ENCODE measurements at places on chromosomes 4 and X. TPM values are rescaled to one million over a fixed set of nuclear protein-coding genes. Genes with fewer than 3 reads are reported as not detected.

Gene ZBTB33
- total RNA-seq: 15.2 TPM

Gene GC
- 0.65 TPM for total RNA-seq

GRCh38 chr4:107319386-107319785 lies 283.3 kb upstream of the DKK2 start:
- DNase-seq: no peak

- DNase-seq: no peak
These were observed 86.7 kb upstream of the TRIM2 start for GRCh38 chr4:153117554-153117953.

DNA sequence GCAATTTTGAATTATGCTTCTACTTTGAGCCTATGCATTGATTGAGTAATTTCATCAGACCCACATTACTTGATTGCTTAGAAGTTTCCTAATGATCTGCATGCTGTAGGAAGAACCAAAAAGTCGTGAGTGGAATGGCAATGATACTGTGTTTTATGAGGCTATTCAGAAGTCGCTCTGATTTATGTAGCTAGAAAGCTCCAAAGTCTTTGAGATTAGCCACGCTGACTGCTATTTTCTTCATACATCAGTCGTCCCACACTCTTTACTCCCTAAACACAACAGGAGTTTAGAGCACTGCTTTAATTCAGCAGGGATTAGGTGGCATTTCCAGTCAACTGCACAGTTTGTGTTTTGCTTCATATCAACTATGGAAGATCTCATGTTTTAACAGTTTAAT lies 4.1 kb downstream of the GRID2 start:
- no peak for DNase-seq

Gene FLNA
- total RNA-seq: 2,361 TPM

GRCh38 chrX:42085836-42086235 lies 162.5 kb upstream of the CASK start:
- no peak for DNase-seq
